ENCODE measurements at places on chromosomes 16 and 17.

- ATAC-seq: peak; percentile 25
- peak overlapping the region; percentile 14 for H3K4me3 ChIP-seq
- no peaks in the 10 kb centered on the region for H3K27me3 ChIP-seq
- H3K4me1 ChIP-seq: peaks cover 70% of the 10 kb centered on the region
- H3K27ac ChIP-seq: peak overlapping the region; percentile 100
- peaks cover 16% of the 10 kb centered on the region for H3K36me3 ChIP-seq
Measured at GRCh38 chr17:59845595-59846393, 46.9 kb downstream of the TUBD1 start.

- peak overlapping the region; percentile 60 for H3K4me3 ChIP-seq
- H3K27me3 ChIP-seq: peaks cover 78% of the 10 kb centered on the region
- no peak overlapping the region for H3K27ac ChIP-seq
- H3K4me1 ChIP-seq: peaks cover 60% of the 10 kb centered on the region
Measured at GRCh38 chr17:57954397-57955182, 622 bp downstream of the CUEDC1 start.

DNA sequence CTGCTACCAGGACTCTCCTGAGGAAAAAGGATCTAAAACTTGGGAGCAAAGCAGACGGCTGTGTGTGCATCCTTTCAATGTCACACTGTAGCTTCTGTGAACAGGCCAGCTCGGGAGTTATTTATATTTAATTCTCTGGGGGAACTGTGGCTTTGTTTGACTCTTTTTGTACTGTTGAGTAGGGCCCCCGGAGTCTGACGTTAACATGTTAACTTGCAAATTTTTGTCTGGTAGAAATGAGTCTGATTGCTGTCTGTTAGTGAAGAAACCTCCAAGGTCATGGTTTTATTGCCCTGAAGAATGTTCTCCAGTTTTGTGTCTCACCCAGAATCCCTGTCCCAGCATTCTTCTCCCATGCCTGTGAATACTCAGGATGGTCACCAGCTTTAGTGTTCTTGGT lies 14.2 kb upstream of the KCNG4 start:
- H3K36me3 ChIP-seq: no peaks in the 10 kb centered on the region
- no peak overlapping the region for H3K4me3 ChIP-seq
- no peaks in the 10 kb centered on the region for H3K4me1 ChIP-seq
- no peak for ATAC-seq
- H3K27ac ChIP-seq: no peak overlapping the region

DNA sequence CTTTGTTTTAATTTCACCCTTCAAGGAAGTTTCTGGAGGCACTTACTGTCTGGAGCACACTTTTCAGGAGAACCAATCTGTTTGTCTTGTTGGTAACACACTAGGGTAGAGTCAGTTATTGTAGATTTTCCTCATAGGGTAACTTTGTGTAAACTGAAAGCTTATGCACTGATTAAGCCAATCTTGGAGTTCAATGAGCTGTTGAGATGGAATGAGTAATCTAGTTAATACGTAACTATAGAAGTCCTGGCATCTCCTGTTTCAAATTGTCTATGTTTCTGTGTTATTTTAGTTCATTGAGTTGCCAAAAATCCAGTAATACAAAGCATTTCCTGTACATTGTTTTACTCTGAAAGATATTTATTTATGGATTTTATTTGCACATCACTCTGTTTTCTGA lies 111.6 kb upstream of the HAS3 start:
- no peaks in the 10 kb centered on the region for H3K27me3 ChIP-seq
- H3K27ac ChIP-seq: no peak overlapping the region
- no peak overlapping the region for H3K4me3 ChIP-seq
- peaks cover 42% of the 10 kb centered on the region for H3K36me3 ChIP-seq

GRCh38 chr17:58621174-58621573 lies 70.7 kb downstream of the TEX14 start:
- H3K27me3 ChIP-seq: no peaks in the 10 kb centered on the region
- peaks cover 12% of the 10 kb centered on the region for H3K4me1 ChIP-seq
- no peaks in the 10 kb centered on the region for H3K36me3 ChIP-seq
- H3K4me3 ChIP-seq: no peak overlapping the region
- ATAC-seq: peak; percentile 78

- no peaks in the 10 kb centered on the region for H3K36me3 ChIP-seq
- ATAC-seq: no peak
- no peak overlapping the region for H3K27ac ChIP-seq
- no peaks in the 10 kb centered on the region for H3K4me1 ChIP-seq
Measured at GRCh38 chr16:83338941-83339340, 468.8 kb upstream of the HSBP1 start.

DNA sequence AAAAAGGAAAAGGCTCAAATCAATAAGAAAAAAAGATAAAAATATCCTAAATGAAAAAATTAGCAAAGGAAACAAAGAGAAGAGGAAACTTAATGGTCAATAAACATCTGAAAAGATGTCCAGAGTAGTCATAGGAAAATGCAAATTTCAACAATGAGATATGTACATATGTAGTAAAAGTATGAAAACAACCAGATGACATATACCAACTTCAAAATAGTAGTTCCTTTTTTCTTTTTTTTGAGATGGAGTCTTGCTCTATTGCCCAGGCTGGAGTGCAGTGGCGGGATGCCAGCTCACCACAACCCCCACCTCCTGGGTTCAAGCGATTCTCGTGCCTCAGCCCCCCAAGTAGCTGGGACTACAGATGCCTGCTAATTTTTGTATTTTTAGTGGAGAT lies 21.7 kb upstream of the NFAT5 start:
- no peak overlapping the region for H3K4me3 ChIP-seq
- no peaks in the 10 kb centered on the region for H3K27me3 ChIP-seq
- H3K27ac ChIP-seq: no peak overlapping the region
- H3K4me1 ChIP-seq: no peaks in the 10 kb centered on the region
- no peak for ATAC-seq

DNA sequence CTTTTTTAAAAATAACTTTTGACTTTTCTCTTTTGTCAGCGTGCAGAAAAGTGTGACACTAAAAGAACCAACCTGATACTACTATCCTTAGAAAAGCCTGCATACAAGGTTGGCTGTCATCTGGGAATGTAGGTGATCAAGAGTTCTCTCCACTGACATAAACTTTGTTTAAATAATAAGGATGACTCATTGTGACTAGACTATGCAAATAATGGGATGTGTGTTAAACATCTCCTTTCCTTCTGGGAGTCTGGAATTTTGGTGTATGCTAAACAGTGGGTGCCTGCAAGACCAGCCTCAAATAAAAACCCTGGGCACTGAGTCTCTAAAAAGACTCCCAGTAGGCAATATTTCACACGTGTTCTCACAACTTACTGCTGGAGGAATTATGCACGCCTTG lies 373.4 kb downstream of the CNTNAP4 start:
- no peaks in the 10 kb centered on the region for H3K27me3 ChIP-seq
- no peak for ATAC-seq
- no peak overlapping the region for H3K4me3 ChIP-seq
- H3K27ac ChIP-seq: no peak overlapping the region
- no peaks in the 10 kb centered on the region for H3K36me3 ChIP-seq

GRCh38 chr17:19270704-19271611 lies 33.8 kb downstream of the EPN2 start:
- H3K4me1 ChIP-seq: peaks cover 36% of the 10 kb centered on the region
- no peaks in the 10 kb centered on the region for H3K27me3 ChIP-seq
- ATAC-seq: peak; percentile 86
- H3K36me3 ChIP-seq: no peaks in the 10 kb centered on the region
- H3K4me3 ChIP-seq: no peak overlapping the region
- peak overlapping the region; percentile 9 for H3K27ac ChIP-seq

DNA sequence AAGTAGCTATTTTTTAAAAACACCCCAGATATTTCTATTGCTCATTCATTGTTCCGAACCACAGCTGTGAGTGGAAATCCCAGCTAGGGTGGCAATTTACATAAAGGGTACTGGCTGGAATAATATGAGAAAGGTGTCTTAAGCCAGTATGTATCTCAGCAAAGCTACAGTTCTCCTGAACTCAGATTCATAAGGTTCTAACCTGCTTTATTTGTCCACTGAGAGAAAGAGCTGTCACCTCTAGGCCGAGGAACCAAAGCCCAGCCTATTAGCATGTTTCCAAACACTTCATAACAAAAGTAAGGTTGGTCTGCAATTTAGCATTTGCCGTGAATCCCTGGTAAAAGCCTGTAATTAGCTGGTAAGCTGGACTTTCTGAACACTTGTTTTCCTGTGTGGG lies 57.0 kb upstream of the CLEC19A start:
- H3K27ac ChIP-seq: peak overlapping the region; percentile 48
- peaks cover 91% of the 10 kb centered on the region for H3K36me3 ChIP-seq
- H3K4me1 ChIP-seq: peaks cover 19% of the 10 kb centered on the region
- H3K4me3 ChIP-seq: no peak overlapping the region
- H3K27me3 ChIP-seq: no peaks in the 10 kb centered on the region
- ATAC-seq: peak; percentile 83

Measured in stimulated activated memory B cell treated with anti-CD40 and anti-IgM and Interleukin-4, amounts not matched to agents 10 μg/mL and 1 μg/mL and 100 μg/mL, for 72 hours (primary cell).